Epithelial cell of proximal tubule (primary cell): ENCODE measurements at places on chromosomes 16 and 17. TPM values are rescaled to one million over a fixed set of nuclear protein-coding genes. Genes with fewer than 3 reads are reported as not detected.

Gene ACE
- 0.07 and 1.3 TPM in 2 replicates for total RNA-seq

GRCh38 chr17:31568539-31568938 lies 177.1 kb downstream of the RAB11FIP4 start:
- no peak for DNase-seq

GRCh38 chr16:66256919-66257318 lies 109.6 kb upstream of the CDH5 start:
- no peak for DNase-seq

Gene KRTAP16-1
- total RNA-seq: not detected in 2 replicates

Gene AOC3
- total RNA-seq: not detected in 2 replicates

DNA sequence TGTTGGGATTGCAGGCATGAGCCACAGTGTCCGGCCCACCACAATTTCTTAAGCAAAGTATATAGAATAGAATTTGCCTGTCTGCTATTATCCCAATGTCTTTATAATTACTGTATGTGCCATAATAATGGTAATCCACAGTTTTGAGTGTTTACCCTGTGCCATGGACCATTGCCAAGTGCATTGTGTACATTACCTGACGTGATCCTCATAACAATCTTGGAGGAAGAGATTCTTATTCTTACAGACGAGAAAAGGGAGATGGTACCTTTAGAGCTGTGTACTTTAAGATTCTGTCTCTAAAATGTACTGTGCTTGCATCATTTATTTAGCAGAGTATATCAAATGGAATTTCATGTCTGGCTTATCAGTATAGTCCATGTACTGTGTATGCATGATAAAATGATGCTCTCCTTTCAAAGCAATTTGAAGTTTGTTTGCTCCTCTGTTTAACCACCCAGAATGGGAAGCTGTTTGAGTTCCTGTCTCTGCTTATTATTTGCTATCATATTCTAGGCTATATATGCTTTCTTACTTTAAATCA lies 13.8 kb upstream of the CDR2 start:
- no peak for DNase-seq
